NCI-H1048 (cell line): ENCODE measurements at places on chromosomes 5 and 9.

GRCh38 chr5:39063037-39063436 is 11.2 kb downstream of the RICTOR start:
- no peak for DNase-seq

- DNase-seq: no peak
Measured at GRCh38 chr5:33501899-33502298, 61.1 kb downstream of the TARS1 start.

- DNase-seq: no peak
Measured at GRCh38 chr5:114782869-114783268, 386.8 kb downstream of the TRIM36 start.

DNA sequence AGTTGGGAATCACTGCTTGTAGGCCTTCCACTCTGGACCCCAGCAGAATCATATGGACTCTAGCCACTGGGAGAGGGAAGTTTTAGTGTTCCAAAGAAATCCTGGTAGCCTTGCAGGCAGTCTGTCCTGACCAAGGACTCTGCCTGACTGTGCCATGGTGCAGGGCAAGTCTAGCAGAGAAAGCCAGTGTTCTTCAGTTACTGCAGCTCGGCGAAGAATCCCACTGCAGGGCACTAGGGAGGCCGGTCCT is 20.3 kb upstream of the MATR3 start:
- DNase-seq: no peak

- no peak for DNase-seq
Measured at GRCh38 chr9:76772686-76773445, 8.6 kb downstream of the PCA3 start.

DNA sequence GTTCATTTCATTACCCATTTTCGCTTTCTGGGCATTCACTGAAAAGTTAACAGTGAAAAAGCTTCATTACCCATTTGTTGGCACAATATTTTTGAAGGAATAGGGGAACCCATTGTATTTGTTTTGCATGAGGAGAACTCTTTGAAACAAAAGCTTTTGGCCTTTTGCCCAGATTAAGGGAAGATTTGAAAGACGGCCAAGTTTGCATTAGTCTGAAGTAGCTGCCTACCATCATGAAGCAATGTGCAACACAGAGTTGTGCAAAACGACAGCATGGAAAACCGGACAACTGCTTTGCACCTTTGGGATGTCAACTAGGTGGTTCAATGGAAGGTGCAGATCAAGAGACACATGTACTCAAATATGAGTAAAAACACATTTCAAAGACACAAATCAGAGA is 84.9 kb downstream of the TRPM3 start:
- no peak for DNase-seq

GRCh38 chr5:142296914-142297417 is 27.9 kb downstream of the SPRY4 start:
- no peak for DNase-seq

GRCh38 chr5:112787896-112788295 is 50.2 kb downstream of the APC start:
- no peak for DNase-seq

- DNase-seq: no peak
Measured at GRCh38 chr5:159638954-159639559, 277.2 kb upstream of the ADRA1B start.

DNA sequence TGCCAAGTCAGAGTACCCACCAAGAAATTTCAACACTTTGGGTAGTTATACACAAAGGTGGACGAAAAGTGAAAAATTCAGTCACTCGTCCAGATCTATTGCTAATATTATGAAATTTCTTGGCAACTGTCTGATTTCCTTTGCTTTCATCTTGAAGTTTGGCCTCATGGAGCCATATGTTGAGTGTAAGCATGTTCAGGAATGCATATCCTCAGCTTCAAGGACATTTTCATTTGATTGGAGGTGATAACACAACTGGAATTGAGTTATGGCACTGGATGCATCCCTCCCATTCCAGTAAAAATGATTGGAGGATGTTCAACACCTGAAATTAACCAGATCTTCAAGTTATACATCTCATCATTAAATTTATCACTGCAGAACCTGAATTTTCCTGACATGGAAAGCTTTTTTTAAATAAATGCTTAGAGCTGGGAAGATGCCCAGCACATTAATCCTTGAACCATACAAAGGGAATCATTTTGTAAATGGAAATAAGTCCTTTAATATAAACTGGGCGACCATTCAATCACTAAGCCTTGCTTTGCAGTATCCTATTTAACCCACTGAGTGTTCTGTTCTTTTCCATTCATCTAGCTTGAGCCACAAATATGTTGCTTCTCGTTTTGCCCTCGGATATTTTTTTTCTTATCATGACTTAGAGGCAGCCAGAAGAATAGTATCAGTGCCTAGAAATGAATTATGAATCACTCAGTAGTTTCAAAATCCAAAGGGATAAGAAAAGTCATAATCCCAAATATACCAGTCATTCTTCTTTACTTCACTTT is 273.7 kb upstream of the PIK3R1 start:
- no peak for DNase-seq

- DNase-seq: no peak
Measured at GRCh38 chr9:72982146-72982799, 29.4 kb upstream of the ALDH1A1 start.

- no peak for DNase-seq
Measured at GRCh38 chr9:89277454-89277853, 33.5 kb upstream of the CKS2 start.

DNA sequence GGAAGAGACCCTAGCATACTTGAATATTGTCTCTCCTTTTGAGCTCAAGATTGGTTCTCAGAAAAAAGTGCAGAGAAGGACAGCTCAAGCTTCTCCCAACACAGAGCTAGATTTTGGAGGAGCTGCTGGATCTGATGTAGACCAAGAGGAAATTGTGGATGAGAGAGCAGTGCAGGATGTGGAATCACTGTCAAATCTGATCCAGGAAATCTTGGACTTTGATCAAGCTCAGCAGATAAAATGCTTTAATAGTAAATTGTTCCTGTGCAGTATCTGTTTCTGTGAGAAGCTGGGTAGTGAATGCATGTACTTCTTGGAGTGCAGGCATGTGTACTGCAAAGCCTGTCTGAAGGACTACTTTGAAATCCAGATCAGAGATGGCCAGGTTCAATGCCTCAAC is 9.5 kb downstream of the RNF14 start:
- no peak for DNase-seq

DNA sequence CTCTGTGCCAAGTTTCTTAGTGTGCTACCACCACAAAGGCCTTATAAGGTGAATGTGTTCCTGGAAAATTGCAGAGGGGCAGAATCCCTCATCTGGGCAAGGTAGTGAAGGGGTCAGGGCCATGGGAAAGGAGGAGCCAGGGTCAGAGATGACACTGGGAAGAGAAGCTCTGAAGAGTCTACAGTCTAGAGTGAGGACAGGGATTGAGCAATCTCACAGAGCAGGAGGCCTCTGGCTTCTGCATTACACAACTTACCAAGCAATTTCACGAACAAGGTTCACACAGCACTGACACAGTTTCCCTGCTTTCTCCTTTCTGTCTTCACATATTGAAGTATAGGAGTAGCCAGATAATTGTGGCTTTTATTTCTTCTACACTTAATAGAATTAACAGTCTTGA is 24.5 kb upstream of the IDNK start:
- no peak for DNase-seq

DNA sequence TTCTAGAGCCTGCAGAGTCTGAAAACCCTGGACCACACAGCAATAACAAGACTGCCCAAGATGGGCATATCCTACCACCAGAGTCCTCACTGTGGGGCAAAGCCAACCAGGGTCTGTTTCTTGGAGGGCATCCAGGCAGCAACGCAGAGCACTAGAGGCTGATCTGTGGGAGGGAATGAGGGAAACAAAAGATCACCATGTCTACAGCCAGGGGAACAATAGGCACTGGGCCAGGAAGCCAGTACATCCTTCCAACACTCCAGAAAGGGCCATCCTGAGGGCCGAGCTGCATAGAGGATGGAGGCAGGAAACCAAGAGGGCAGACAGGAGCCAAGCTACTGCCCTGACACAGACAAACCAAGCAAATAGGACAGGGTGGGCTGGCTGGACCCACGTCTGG is 416.1 kb upstream of the IRX4 start:
- DNase-seq: no peak

GRCh38 chr5:171386006-171386671 is 1.5 kb upstream of the NPM1 start:
- no peak for DNase-seq

GRCh38 chr9:112252194-112252593 is 77.1 kb upstream of the SUSD1 start:
- DNase-seq: no peak

DNA sequence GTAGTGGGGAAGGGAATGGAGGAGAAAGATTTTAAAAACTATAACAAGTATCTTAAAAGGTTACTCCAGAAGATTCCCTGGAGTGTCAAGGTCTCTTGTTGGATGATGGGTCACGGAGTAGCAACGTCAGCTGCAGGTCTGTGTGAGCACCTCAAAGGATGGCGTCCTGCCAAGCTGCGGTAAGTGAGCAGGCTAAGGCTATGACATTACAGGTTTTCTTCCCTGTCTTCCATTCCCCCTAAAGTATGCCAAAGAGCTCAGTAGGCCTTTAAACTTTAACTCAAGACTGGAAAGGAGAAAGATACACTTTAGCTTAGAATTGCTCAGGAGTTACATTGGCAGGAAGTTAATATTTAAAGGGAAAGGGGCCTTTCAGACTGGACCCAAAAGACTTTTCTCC is 17.5 kb downstream of the SPOCK1 start:
- DNase-seq: no peak

GRCh38 chr5:32255540-32255900 is 57.2 kb downstream of the MTMR12 start:
- DNase-seq: no peak

DNA sequence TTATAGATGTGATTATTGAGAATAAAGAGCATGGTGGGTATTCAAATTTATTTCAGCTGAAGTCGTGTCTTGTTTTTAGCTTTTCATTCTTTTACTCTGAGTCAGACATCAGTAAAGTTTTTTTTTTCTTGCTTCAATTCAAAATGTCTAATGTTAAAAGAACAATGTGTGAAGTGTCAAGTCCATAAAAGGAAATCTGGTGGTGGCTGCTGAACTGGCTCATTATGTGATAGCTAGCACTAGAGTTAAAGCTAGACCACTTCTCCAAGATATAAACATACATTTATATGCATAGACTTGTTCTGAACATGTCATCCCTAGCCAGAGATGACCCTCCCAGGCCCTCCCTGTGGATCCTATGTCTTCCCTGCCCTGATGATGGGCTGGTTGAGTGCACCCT is 338.3 kb downstream of the RAB3C start:
- DNase-seq: no peak

DNA sequence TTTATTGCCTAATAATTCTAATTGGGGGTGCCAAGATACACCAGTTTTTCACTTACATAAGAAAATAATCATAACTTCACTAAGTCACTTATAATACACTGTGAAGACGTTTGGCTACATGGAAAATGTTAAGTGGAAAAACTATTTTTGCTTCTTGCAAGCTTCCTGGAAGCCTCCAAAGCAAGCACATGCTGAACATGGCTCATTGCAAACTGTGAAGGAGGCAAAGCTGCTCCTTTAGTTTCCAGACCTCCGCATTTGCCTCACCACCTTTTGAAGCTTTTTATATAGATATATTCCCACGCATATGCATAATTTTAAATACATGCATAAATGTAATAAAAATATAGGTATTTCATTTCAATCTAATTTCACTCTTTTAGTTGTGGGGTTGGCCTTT is 285.6 kb upstream of the PRDM9 start:
- DNase-seq: no peak

GRCh38 chr9:27033815-27034403 is 28.4 kb upstream of the LRRC19 start:
- DNase-seq: no peak

DNA sequence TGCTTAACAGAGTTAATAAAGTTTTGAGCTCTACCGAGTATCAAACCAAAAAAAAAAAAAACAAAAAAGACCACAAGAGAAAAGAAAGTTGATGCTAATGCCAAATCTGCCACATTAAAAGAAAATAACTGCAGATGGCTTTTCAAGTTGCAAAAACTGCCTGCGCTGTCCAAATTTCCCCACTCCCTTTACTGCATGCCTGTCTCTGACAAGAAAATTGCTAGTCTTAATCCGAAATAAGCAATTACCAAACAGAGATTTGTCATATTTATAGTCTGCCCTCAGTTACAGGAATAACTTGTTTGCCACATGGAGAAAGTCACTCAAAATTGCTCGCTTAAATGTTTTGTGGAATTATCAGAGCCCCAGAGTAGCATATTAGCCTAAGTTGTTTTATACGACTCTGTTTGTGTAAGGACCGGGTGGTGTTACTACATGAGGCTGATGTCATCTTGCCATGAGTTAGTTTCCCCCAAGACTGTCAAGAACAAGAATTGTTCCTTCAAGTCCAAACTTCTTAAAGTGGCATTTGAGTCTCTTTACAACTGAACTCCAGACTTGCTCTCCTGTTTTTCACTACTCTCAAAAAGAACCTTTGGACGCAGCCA is 160.9 kb downstream of the CEP120 start:
- no peak for DNase-seq

DNA sequence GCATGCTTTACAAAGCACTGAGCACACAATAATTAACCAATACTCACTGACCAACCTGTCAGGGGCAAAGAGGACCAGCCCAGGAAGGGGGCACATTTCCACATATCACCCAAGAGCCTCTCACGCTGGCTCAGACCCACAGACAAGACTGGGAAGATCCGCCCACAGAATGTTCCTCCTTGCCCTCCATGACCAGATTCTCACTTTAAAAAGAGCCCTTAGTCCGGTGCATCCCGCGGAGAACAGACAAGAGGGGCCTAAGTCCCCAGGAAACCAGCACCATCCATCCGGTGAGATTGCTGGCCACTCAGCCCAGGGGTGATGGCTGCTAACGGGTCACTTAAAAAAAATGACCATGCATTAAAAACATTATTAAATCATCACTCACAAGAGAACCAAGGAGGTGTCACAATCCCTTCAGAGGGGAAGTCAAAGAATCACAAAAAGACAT is 32.9 kb downstream of the SEMA4D start:
- no peak for DNase-seq

GRCh38 chr9:89935115-89935514 is 330.3 kb downstream of the GADD45G start:
- DNase-seq: no peak

DNA sequence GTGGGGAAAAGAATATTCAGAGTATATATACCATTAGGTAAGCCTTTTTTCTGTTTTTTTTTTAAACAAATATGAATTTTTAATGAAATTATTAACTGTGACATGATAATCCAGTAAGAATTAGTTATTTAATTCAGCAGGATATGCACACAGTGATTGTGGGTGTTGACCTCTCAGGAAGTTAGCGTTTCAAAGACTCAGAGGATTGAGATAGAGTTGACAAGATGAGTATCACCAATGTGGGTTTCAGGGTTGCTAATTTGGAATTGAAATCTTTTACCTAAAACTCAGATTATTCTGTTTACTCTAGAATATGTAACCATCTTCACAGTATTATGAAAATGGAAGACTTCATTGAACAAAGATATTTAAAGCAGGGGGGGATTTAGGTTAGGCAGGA is 56.2 kb downstream of the FOCAD start:
- no peak for DNase-seq

- DNase-seq: no peak
Measured at GRCh38 chr5:134554319-134555222, 29.1 kb downstream of the JADE2 start.
